ENCODE measurements at places on chromosomes 13 and 19.

GRCh38 chr13:99007414-99007986 lies 29.6 kb upstream of the DOCK9 start:
- DNase-seq, result no peak

DNA sequence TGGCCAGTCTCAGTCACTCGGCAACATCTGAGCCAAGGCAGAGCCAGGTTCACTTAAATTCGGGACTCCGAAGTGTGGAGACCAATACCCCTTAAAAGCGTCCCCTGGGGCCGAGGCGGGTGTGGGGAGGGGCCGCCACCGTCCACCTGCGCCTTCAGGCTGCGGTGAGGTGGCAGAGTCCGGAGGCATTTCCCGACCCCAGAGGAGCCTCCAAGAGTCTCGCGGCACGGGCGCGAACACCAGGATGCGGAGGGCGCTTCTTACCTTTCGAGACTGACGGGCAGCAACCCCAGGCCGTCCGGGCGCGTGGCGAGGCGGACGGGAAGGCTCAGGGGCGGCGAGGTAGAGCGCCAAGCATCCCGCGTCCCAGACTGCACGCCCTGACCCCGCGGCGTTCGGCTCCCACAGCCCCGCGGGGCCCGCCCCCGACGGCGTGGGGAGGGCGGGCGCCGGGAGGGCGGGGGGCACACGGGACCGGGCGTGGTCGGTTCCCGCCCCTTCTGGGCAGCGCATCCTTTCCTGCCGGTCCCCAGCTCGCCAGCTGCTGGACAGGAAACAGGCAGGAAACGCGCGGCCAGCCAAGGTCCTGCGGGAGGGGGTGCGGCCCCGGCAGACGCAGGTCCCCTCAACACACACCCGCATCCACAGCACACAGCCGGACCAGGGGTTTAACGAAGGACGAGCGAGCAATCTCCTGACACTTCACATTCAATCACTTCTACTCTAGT lies at the start of gene THSD1:
Gene THSD1, minus strand, starts transcription at position 406 of the 728 bp plus-strand sequence. CDS start 3,572 bp downstream, outside the sequence.
- no peak for DNase-seq

GRCh38 chr19:30604657-30605056 lies 232.5 kb downstream of the ZNF536 start:
- DNase-seq, result no peak

- no peak for DNase-seq
These were observed 4.1 kb downstream of the ZIC5 start for GRCh38 chr13:99967498-99967868.

DNA sequence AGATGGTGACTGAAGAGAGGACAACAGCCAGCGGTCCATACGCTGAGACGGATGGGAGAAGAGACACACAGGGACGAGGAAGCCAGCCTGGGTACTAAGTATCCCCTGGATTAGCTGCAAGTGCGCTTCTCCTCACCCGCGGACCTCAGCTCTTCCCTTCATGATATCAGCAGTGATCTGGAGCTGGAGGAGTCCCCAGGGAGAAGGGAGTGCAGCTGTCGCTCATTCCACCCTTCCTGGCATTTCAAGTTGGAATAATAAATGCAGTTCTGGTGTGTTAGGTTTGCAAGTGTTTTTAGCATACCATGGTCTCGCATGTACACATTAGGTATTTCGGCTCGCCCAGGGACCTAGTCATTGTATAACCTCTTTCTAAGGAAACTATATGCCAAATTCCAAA lies 88.5 kb upstream of the C1QTNF9B start:
- no peak for DNase-seq

- no peak for DNase-seq
These were observed at the start of gene HIF3A for GRCh38 chr19:46296722-46297461. Gene HIF3A, plus strand, starts transcription at chr19:46297042. Its CDS starts 35 bp downstream, at chr19:46297077.

DNA sequence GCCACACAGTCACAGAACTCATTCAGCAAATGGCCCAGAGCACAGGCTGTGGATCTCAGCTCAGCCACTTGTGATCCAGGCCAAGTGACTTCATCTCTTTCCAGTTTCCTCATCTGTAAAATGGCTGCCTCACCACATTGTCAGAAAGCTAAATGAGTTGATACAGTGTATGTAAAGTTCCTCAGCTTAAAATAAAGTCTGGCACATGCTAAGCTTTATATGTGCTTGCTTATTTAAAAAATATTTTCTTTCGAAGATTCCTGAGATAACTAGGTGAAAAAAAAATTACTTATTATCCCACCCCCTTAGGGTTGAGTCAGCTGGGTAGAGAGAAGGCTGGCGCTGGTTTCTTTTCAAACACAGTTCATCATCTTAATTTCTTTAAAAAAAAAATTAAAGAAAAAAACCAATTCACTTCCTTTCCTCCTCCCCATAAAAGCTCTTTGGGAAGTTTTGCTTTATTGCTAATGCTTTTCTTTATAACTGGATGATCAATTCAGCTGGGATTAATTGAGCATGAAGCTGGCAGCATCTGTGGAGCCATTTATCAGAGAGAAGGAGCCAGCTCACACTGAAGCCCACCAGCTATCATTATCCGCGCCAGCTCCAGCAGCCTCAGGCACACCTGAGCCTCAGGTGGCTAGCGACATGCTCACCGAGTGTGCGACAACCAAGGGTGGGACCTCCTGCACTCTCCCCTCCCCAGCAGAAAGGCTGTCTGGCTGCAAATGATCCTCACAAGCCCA lies 354.9 kb downstream of the FOXO1 start:
- no peak for DNase-seq

DNA sequence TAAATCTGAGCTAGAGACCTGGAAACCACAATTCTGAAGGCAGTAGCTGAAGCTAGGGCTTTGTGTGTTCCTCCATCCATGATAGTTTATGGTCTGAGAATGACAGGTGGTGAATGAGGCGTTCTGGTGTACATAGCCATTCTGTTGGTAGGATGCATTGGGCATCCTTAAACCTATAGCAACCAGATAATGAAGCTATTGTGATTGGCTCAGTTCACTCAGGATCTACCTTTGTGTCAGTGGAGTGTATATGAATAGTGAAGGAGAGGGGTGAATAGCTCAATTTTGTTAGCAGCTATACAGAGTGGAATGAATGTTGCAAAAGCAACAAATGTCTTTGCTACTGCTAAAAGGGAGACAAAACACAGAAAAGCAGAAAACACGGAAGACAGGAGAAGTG lies 80.0 kb upstream of the PCDH20 start:
- DNase-seq, result no peak

GRCh38 chr19:11198769-11199424 lies 1.6 kb upstream of the KANK2 start:
- no peak for DNase-seq

DNA sequence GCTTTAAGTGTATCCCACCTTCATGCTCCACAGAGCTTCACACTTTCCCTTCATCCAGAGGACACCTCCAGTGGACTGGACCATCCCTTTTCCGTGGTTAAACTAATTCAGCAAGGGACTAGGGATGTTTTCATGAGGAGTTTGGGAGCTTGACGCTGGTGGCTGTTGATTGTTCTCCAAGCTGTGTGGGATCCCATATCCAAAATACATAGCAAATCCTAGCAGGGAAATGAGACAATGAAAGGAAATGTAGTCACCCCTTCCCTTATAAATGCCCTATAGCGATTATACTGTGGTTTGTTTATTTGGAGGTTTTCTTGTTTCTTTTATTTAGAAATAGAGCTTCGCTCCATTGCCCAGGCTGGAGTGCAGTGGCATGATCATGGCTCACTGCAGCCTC lies 31.6 kb upstream of the DPRX start:
- DNase-seq, result no peak

GRCh38 chr13:50401721-50402465 lies 386.6 kb downstream of the KCNRG start:
- DNase-seq, result no peak

- DNase-seq, result no peak
These were observed 140.8 kb downstream of the MIPEP start for GRCh38 chr13:23748109-23748990.

DNA sequence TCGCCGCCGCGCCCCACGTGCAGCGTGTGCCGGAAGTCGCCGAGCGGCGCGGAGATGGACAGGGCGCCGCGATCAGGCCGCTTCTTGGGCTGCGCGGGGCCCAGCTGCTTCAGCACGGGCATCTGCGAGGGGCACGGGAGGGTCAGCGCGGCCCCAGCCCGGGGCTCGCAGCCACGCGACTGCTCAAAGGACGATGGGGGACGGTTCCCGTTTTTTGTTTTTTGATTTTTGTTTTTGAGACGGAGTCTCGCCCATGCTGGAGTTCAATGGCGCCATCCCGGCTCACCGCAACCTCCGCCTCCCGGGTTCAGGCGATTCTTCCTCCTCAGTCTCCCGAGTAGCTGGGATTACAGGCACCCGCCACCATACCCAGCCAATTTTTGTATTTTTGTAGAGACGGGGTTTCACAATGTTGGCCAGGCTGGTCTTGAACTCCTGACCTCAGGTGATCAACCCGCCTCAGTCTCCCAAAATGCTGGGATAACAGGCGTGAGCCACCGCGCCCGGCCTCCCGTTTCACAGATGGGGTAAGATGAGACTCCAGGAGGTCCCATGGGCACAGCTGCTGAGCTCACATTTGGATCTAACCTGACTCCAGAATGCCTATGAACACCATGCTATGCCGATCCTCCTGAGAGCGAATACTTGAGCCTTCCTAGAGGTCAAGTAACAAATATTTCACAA lies 2.0 kb upstream of the LENG9 start:
- no peak for DNase-seq

GRCh38 chr13:48159826-48160225 lies 64.9 kb upstream of the MED4 start:
- DNase-seq, result no peak

DNA sequence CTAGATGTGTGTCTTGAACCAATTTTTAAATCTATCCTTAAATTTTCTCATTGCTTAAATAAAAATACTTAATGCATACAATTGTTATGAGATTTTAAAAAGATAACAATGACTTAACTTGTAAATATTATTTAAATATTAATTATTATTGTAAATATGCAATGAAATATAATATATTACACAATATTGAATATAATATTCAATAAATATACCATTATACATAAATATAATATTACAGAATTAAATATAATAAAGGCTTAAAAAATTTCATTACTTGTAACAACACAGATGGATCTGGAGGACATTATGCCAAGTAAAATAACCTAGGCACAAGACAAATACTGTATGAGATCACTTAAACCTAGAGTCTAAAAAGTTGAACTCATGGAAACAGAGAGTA lies 1532.3 kb downstream of the PCDH9 start:
- DNase-seq, result no peak

DNA sequence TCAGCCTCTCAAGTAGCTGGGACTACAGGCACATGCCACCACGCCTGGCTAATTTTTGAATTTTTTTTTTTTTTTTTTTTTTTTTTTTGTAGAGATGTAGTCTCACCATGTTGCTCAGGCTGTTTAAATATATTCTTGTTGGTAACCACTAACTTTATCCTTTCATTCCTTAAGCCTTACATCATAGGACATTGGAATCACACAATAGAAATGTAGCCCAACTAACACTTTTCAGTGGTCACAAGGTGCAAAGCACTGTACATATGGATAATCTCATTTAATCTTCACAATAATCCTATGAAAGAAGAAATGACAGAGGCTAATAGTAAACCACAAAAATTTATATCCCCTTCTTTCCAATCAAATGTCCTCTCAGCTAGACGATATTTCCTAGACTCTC lies 417.8 kb upstream of the DACH1 start:
- no peak for DNase-seq

DNA sequence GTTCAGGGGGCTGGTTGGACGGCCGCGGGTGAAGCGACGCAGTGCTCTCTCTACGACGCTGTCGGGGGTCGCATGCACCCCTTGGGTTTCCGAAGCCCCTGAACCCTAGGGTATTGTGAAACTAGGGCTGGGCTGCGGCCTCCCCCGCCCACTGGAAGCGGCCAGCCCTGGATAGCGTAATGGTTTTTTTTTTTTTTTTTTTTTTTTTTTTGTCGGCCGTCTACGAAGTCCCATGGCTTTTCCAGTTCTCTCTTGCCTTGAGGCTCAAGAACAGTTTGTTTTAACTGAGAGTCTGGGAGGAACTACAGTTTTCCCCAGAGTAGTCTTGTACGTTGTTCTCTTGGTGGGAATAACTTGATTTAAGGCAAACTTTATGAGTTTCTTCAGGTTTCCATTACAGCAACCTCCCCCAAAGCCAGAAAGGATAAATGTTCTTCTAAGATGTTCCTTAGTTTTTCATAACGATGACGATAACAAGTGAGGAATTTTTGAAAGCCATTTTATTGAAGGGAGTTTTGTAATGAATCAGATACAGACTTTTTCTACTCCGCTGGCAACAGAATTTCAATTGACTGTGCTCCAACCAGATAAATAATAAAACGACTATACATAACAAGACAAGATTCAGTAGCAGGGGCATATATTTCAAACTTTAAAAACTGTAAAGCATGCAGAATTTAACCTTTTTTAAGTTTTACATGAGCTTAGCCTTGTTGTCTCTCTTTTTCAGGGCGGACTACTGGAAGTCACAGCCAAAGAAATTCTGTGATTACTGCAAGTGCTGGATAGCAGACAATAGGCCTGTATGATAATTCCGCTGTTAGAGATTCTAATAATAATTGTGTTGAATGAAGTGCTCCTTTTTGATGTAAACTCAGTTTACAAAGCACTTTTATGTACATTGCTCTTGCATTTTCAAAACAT lies 867 bp downstream of the WBP4 start:
- no peak for DNase-seq

- no peak for DNase-seq
These were observed 733.7 kb upstream of the ATXN8OS start for GRCh38 chr13:69373747-69374425.

- DNase-seq, result no peak
These were observed 82.3 kb downstream of the FGF9 start for GRCh38 chr13:21753117-21753729.

DNA sequence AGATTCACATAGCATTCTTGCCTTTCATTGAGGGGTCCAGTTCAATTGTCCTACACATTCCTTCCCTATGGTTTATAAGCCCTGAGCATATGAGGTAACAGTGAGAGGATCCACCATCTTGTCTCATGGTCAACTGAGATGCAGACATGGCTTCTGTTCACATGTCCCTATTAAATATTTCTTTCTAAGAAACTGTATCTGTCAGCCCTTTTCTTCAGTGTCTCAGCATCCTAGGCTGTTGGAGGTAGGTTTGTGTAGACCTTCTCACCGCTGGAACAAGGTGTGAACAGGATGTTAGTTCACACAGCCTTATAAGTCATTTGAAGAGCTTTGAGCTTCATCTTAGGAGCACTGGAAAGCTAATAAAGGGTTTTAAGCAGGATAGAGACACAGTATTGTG lies 110.3 kb upstream of the EDNRB start:
- DNase-seq, result no peak

DNA sequence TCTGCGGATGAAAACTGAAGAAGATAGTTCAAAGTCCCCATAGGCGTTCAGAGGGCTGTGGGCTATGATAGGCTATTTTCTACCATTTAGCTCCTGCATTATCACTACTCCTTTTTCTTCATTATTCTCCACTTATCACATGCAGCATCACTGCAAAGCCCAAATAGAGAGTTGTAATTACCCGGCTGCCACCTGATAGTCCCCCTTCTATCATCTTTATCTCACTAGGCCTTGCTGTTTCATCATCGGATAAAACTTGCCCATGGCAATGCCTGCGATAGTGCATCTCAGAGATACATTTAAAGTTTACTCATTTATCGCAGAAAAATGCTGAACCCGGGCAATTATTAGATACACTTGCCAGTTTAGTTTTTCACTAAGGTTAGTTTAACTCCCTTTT lies 82.9 kb upstream of the SOX21 start:
- no peak for DNase-seq

Data from CD4-positive, alpha-beta T cell treated with Interleukin-10 for 1 hour (primary cell).